ENCODE measurements at places on chromosomes 1 and 21. TPM values are rescaled to one million over a fixed set of nuclear protein-coding genes. Genes with fewer than 3 reads are reported as not detected.

Gene GPR25
- not detected for total RNA-seq

Gene SLAMF6
- not detected for total RNA-seq

Gene TEX38
- not detected for total RNA-seq

Gene FAM72D
- total RNA-seq = 6.3 TPM

Gene PSEN2
- 27.8 TPM for total RNA-seq

Gene TAF1A
- 12.8 TPM for total RNA-seq

Gene STUM
- total RNA-seq = not detected

Gene OXCT2
- total RNA-seq = 0.60 TPM

Measured in A549 treated with RU486 at 1 μM for 4 hours (cell line).